Activated T-cell treated with anti-CD3 and anti-CD28 coated beads, Interleukin-2, amount 50 U/mL, for 72 hours (primary cell): ENCODE measurements at places on chromosomes 13 and 19.

GRCh38 chr13:57624565-57625435 lies 6.7 kb upstream of the PCDH17 start:
- no peak for DNase-seq

DNA sequence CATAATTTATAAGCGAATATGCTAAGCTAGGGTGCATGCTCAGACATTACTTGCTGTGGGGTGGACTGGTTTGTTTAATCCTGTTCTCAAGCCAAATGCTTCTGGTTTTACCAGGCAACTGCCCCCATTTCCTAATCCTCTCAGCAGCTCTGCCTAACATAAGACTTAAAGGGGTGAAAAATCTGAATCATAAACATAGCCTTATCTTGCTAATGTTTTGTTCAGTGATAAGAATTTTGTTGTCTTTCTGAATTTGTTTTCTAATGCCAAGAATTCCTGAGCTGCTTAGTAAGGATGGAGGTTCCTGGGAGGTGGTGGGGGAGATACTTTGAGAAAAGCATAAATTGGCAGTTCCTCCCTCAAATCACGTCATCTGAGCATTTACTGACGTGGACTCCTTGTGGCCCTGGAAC lies 42.7 kb downstream of the ING1 start:
- DNase-seq: no peak

DNA sequence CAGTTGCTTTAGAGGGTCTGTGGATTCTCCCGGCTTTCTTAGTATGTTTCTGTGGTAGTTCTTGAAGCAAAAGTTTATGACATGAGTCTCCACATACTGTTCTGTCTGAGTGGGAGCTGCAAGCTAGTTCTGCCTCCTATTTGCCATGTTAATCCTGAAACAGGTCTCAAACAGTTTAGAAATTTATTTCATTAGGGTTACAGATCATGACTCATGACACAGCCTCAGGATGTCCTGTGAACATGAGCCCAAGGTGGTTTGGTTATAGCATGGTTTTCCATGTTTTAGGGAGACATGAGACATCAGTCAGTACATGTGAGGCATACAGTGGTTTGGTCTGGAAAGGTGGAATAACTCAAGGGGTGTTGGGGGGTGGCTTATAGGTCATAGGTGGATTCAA lies 77.5 kb downstream of the FNDC3A start:
- no peak for DNase-seq

- DNase-seq: no peak
Observed at GRCh38 chr13:110499621-110500281, 61.8 kb downstream of the RAB20 start.

DNA sequence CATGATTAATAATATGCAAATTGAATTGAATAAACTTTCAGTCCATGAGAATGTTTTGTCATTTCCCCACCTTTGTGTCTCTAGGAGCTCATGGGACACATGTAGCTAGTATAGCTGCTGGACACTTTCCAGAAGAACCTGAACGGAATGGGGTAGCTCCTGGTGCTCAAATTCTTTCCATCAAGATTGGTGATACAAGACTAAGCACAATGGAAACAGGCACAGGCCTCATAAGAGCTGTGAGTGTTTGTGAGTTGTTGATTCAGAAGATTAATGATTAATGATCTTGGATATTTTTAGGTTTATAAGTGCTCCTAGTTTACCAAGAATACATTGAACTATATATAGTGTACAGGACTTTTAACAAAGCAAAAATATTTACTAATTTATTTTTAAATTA lies 30.1 kb downstream of the TPP2 start:
- no peak for DNase-seq

- DNase-seq: no peak
Observed at GRCh38 chr13:106599875-106600797, 32.2 kb upstream of the ARGLU1 start.

DNA sequence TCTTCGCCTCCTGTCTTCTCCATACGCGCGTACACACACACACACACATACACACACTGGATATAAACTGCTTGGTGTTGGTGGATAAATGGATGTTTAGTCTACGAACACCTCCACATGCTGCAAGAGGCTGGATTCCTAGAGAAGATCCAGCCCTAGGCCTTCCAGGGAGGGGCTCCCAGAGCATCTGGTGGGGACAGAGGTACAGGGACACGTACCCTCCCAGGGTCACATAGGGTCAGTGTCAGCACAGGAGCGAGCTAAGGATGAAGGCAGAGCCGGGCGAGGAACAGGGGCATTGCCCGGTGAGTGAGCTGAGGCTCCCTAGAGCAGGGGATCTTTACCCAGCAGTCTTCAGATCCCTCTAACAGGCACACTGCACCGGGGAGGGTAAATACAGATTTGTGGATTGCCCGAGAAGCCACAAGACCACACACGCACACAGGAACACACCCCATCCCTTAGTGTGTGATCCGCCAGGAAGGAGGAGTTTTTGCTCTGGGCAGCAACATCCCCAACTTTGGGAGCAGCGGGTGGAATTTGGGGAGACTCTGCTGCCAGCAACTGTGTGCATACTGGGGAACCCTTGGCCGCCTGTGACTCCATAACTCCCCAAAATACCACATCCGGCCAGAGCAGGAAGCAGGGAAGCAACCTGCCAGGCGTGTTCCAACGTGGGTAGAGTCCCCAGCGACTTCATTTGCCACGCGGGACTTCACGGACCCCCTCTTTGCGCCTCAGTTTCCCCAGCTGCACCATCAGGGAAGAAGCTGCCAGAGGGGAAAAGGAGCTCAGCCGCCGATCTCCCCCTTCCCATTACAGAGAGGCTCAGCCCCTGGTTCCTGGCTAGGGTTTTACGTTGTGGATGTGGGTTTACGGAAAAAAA lies 5.8 kb upstream of the TLE2 start:
- DNase-seq: peak; percentile 54

GRCh38 chr19:49680421-49681351 lies 3.6 kb downstream of the PRMT1 start:
- DNase-seq: peak; percentile 97

GRCh38 chr13:89057862-89058261 lies 1386.7 kb downstream of the SLITRK5 start:
- DNase-seq: no peak

DNA sequence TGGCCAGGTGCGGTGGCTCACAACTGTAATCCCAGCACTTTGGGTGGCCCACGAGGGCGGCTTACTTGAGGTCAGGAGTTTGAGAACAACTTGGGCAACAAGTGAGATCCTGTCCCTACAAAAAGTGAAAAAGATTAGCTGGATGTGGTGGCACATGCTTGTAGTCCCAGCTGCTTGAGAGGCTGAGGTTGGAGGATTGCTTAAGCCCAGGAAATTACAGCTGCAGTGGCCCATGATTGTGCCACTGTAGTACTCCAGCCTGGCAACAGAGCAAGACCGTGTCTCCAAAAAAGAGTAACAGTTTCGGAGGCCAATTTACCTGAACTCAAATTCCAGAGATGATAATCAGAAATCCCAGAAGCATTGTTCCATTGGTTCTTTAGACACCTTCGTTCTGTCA lies 4.4 kb downstream of the ZNF473 start:
- DNase-seq: no peak

GRCh38 chr19:39557811-39558623 lies 18.1 kb upstream of the EID2 start:
- DNase-seq: no peak

GRCh38 chr19:16338470-16339360 lies 14.1 kb downstream of the KLF2 start:
- peak; percentile 79 for DNase-seq

DNA sequence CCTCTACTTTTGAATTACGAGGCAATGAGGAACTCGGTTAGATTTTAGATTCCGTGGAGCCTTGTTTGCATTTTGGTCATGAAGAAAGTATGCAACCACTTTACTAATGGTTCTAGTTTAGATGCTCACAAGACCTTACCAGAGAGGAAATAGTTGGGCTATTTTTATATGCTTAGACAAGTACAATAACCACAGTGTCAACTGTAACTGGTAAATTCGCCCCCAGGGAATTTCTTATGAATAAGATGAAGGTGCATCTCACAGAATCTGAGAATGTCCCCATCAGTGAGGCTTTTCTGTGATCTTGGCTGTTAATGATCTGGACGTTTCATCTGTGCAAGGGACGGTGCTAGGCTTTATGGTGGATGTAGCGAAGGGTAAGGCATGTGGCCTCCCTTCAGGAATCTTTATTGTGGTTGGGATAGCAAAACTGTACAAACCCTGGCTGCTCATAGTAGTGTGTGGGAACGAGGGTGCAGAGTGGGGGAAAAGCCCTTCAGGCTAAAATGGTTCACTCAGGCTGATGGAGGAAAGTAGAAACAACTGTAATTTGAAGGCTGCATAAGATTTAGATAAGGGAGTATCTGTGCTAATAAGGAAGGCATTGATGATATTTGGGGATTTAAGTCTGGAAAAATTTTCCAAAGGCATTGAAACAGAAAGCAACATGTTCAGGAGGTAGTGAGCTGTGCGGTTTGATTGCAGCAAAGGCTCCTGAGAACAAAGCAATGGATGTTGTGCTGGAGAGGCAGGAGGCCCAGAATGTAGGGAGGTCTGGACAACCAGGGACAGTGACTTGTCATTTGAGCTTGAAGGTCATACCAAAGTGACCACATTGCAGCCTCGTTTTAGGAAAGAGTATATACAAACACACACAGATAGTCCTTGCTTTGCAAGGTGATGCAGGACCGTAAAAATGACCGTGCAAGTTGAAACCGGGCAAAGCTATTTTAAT lies 28.4 kb downstream of the UBAC2 start:
- no peak for DNase-seq

DNA sequence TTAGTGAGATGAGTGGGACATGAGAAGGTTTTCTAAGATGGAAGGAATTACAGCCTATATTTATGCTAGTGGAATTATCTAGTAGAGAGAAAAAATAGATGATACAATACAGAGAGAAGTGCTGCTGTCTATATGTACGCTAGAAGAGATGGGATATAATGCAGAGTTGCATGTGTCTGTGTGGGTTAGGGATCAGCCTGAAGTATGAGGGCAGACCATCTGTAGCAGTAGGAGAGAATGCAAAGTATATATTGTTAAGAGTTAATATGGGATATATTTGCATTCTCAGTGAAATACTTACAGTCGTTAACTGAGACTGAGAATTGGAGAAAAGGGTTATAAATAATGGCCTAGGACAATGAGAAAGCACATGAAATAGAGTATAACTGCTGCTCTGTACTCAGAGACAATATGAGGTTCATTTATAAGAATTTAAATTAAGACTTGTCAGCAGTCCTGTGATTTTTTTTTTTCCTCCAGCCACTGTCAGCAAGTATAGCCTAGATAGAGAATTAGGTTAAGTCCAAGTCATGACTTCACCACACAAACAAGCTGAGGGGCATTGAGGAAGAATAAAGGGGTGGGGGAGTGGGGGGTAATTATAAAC lies 77.8 kb downstream of the SLITRK1 start:
- DNase-seq: no peak

- no peak for DNase-seq
Observed at GRCh38 chr19:4654437-4655361, 15.4 kb downstream of the TNFAIP8L1 start.

DNA sequence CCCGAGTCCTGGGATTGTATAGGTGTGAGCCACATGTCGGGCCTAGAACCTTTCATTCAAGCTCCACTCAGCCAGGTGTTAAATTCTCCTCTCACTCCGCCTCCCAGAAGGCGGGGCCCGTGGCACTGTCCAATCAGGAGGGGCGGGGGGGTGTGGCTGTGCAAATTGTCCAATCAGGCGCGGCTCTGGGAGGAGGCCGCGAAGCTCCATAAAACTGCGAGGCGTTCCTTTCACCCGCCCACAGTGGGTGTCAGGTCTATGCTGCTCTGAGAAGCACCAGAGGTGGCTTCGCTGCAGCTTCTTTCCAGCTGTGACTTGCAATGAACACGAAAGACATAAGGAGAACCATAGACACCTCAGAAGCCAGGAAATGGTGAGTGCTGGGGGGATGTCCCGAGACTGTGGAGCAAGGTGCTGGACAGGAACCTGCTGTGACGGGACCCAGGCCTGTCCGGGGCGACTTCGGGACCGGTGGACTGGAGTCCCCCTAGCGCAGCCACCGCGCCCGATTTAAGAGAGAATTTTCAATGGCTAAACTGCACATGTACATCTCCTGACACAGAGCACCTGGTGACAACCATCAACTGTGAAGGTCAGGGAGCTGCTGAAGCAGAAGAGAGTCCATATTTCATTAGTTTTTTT lies 3.0 kb upstream of the ZNF136 start:
- DNase-seq: peak; percentile 8

- DNase-seq: no peak
Observed at GRCh38 chr19:56625708-56626107, 17.3 kb upstream of the SMIM17 start.

DNA sequence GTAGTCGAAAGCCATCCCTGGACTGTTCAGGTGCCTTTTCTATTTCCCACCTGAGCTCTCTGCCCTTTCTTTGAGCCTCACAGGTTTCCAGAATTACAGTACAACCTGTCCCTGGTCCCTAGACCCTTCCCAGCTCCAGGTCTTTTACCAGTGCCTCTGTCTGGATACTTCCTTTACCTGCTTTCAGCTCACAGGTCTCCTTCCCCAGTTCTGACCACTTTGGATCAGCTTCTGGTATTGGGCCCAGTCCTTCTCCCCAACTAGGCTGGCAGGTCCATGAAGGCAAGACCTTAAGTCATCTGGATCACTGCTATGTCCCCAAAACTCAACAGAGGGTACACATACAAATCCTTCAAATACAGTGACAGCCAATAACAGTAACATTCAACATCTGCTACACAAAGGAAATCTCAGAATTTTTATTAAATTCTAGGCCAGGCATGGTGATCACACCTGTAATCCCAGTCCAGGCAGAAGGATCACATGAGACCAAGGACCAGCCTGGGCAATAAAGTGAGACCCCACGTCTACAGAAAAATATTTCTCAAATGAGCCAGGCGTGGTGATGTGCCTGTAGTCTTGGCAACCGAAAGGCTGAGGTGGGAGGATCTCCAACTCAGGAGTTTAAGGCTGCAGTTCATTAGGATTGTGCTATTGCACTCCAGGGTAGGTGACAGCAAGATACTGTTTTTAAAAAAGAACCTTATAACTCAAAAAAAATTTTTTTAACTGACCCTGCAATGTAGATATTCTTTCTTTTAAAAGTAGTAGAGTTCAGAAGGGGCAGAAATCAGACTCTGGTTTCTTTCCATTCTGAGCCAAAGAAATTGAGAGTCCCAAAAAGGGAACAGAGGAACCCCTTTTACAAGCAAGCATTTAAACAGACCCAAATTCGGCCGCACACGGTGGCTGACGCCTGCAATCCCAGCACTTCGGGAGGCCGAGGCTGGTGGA lies 1.3 kb downstream of the RPS16 start:
- DNase-seq: no peak

DNA sequence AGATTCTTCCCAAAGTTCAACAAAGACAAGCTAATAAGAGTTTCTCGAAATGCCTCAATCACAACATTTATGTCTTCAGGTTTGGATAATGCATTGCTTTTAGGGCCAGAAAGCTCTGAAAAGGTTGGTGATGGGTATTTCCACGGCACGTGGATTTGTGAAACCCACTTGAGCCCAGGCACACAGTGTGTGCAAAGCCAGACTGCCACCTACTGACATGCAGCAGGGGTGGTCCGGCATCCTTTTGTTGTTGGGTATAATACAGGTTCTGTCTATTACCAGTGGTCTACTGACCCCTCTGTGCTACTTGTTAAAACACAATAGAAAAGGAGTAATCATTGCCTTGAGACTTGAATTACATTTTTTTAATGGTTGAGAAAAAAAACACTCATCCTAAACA lies 225.6 kb downstream of the RAP2A start:
- no peak for DNase-seq

GRCh38 chr13:106858903-106859532 lies 291.1 kb upstream of the ARGLU1 start:
- no peak for DNase-seq
